ENCODE measurements at places on chromosomes 1 and 21.

DNA sequence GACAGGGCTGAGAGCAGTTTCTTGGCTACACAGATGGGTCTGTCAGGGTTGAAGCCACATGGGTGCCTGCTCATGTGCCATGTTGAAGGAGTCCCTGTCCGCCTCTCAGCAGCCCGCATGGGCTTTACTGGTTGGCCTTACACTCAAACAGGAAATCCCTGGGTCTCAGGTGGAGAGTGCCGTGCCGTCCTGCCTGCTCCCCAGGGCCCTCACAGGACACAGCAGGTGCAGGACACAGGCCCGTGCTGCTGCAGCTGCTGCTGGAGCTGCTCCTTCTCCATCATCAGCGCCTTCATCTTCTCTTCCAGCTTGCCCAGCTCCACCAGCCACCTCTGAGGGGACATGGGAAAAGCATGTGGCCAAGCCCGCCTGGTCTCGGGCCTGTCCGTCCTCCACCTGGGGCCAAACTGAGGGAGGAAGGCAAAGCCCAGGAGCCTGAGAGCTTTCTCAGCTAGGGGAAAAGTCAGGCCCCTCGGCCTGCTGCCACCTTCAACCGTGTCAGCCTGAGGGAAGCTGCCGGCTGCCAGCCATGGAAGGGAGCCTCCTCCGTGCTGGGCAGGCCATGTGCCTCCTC lies 5.5 kb downstream of the SLFNL1 start:
- DNase-seq: no peak

DNA sequence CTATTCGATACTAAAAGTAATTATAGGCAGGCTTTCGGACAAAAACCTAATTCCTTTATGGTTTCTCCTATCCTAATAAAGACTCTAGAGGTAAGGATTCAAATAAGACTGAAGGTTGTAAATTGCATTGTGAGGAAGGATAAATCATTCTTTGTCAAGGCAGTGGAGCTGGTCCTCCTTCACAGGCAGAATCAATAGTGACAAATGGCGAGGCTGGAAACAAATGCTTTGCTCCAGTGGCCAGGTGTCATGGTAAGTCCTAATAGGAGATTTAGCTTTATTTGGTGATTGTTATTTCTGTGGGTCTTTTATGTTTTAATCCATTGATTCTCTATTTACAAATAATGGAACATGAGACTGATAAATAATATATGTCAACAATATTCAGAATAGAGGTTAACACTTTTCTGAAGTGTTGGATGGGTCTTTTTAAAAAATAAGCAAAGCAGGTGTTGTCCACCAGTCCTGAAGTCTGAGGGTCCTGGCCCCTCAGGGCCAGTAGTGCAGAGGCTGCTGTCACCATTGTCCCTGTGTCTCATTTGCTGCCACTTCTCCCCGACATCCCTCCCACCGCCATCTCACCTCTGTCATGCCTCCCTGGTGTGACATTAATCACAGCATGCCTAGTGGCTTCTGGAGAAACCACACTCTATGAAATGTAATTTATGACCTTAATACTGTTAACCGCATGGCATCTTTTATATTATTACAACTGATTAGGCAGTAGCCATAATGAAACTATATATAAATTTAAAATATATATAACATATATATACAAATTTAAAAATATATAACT lies 120.9 kb upstream of the MAGI3 start:
- DNase-seq: no peak

GRCh38 chr1:79920960-79921669 lies 914.6 kb upstream of the ADGRL4 start:
- no peak for DNase-seq

GRCh38 chr21:31564439-31564838 lies 95.1 kb upstream of the SOD1 start:
- no peak for DNase-seq

DNA sequence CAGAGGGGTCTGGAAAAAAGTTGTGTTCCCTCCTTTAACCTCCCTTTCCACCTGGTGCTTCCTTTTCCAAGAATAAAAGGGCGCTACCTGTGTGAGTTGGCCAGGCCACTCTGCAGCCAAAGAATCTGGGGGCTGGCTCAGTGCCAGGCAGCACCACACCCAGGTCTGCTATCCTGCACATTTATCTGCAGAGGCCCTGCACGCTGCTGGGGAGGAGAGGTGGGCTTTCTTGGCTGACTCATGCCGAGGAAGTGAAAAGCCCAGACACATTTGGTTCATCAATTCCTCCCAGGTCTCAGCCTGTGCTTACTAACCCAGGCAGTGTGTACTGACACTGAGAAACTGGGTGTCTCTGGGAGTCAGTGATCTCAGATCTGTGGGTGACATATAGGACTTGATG lies 79.8 kb upstream of the F3 start:
- no peak for DNase-seq

DNA sequence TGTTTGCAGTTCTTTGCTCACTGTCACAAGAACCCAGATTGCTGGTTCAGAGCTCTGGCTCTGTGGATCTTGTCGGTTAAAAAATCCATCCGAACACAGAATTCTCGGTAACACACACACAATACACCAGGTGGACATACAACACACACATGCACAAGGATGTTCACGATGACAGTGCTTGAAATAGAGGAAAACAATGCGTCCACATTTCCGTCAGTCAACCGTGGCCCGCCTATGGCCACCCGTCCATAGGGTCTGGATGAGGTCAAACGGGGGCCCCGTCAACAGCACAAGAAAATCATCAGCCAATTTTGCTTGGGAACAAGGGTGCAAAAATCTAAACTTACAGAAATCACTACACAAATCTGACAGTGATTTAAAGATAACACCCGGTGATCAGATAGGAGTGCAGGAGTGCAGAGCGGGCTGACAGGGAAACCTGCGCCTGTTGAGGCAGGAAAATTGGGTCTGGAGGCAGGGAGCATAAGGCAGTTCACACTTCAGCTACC lies 50.4 kb upstream of the SLC19A1 start:
- DNase-seq: no peak

DNA sequence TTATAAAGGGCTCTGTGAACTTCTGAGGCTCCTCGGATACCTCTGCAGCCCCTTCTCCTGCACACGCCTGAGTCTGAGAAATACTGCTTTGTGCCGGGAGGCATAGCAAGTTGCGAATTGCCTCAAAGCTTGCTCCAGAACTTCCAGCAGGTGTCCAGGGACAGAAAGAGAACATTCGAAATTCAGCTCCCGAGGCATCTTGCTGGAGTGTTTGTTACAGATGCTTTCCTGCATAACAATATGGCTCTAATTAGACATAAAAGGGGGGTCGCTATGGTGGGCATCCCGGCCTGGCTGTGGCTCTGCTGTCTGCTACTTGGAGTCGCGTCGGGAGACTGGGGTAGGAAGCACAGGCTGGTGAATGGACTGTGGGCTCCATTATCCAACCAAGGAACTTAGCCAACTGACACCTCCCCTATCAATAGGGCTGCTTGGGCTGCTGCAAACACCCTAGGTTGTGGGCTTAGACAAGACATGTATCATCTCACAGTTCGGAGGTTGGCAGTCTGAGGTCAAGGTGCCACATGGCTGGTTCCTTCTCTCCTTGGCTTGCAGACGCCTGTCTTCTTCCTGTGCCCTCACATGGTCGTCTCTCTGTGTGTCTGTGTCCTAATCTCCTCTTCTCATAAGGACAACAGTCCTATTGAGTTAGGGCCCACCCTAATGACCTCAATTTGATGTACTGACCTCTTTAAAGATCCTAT lies 607.0 kb downstream of the NPHP4 start:
- no peak for DNase-seq

GRCh38 chr1:151716771-151717631 lies at the start of gene CELF3:
Gene CELF3, minus strand, starts transcription at chr1:151716803. Its CDS starts 783 bp downstream, at chr1:151716020.
- peak; percentile 22 for DNase-seq

GRCh38 chr1:244255426-244255965 lies 196.2 kb downstream of the ADSS2 start:
- no peak for DNase-seq

DNA sequence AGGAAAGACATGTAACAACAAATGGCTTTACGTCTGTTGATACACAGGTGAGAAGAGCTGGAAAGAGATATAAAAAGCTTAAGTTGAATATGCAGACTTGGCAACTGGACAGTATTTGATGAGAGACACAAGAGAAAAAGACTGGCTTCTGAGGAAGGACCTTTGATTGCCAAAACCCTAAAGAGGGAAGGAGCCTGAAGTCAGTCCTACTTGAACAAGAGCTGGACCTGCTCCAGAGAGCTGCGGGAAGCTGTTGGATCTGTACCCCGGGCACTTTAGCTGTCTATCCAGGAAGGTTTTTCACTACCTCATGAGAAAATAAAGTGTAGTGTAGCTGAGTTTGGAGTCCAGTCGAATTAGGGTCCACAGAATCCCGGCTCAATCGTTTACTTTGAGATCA lies 25.3 kb upstream of the LRRC8B start:
- no peak for DNase-seq

- peak; percentile 39 for DNase-seq
These were observed 14.0 kb downstream of the KRTAP24-1 start for GRCh38 chr21:30268608-30269197.

- DNase-seq: no peak
These were observed 128.6 kb downstream of the HUNK start for GRCh38 chr21:32001390-32001789.

DNA sequence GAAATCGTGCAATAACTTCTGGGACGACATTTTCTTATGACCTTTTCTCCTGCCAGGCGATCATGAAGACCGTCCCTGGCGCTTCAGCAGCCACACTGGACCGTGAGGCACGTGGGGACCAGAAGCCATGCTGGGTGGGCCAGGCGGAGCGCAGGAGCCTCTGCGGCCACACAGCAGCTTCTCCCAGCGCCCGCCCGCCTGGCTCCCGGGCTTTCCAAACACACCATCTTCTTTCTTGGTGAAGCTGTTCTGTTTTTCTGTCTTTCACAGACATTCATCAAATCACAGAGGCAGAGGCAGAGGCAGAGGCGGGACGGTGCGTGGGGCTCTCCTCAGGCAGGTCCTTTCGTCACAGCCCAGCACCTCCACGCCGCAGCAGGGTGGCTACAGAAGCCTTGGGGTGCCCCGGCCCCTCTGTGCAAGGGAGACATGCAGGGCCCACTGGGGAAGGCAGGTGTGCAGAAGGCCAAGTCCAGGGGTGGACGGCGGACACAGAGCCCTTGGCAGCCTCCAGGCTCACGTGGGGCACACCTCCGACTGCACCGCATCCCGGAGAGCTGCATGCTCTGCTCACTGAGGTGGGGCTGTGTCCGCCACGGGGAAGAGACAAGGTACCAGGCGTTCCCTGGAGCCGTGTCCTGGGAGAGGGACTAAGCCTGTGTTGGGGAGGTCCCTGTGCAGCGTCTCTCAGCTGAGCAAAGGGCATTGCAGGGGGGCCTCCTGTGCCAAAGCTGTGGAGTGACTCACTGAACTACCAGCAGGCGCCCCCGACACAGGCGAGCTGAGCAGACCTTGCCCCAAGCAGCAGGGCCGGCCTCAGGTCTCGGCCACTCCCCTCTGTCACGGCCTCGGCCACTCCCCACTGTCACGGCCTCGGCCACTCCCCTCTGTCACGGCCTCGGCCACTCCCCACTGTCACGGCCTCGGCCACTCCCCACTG lies 2.6 kb upstream of the TMEM240 start:
- no peak for DNase-seq

GRCh38 chr1:107954719-107955415 lies 10.1 kb downstream of the VAV3 start:
- DNase-seq: no peak

- DNase-seq: no peak
These were observed 27.0 kb downstream of the MROH7 start for GRCh38 chr1:54668567-54668966.

DNA sequence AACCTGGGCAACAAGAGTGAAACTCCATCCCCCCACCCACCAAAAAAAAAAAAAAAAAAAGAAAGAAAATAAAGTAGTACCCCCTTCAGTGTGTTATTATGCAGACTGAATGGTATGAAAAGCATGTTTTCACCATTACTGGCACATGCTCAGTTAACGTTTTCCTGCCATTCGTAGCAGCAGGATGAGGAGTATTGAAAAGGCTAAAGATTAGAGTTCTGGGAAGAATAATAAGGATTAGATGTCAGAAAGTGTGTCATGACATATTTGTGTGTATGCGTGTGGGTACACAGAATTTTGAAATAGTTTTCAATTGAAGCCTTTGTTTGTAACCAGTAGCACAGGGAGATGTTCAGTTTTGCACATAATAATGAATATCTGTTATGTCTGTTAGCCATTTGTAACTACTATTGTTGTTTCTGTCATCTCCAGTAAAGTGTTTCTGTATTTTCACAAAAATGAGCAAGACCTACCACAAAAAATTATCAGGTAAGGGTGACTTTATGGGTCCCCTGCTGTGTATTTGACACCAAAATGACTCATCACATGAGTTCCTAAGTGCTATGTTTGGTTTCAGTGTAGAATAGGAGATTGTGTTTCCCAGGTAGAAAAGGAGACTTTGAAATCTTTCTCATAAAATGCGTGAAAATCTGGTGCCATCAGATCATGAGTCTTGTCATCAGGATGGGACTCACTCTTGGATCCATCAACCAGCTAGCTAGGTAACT lies 358.9 kb downstream of the DISC1 start:
- DNase-seq: no peak

- no peak for DNase-seq
These were observed 4.5 kb upstream of the TOR3A start for GRCh38 chr1:179077396-179077795.

DNA sequence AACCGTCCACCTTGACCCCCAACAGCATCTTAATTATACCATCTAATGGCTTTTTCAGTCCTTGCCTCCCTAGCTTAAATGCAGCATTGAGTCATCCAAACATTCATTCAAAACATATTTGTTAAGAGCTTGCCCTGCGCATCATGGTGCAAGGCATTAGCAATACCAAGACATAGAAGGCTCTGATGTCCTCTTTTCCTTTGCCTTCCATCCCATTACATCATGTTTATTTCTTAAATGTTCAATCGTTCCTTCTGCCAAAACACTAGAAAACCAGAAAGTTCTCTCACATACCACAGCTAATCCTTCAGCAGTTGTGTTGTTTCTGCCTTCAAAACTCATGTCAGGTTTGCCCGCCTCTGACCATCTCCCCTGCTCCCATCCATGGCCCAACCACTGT lies 29.8 kb upstream of the VTCN1 start:
- no peak for DNase-seq

Measured in Kasumi-1 (cell line).